ENCODE measurements at places on chromosomes 2 and 18. TPM values are rescaled to one million over a fixed set of nuclear protein-coding genes. Genes with fewer than 3 reads are reported as not detected.

GRCh38 chr2:135615404-135615803 lies 84.1 kb downstream of the R3HDM1 start:
- no peak for DNase-seq

DNA sequence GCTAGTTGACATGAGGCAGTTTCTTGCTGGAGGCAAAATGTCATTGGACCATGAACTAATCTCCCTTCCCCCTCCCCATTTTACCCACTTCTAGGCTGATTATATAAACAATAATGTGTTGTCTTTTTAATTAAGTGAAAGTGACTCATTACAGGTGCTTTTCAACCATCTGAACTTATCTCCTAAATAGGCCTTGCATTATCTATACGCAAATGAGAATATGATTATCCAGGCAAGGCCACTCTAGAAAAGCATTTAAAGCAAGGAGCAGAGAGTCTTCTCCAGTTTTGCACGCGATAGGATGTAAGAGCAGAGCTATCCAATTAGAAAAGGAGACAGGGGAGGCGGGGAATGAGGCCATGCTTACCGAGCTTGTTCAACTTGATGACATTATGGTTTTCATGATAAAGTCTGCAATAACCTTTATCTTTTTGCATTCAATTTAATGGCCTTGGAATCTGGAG lies 286.1 kb upstream of the SIX3 start:
- DNase-seq, result no peak

DNA sequence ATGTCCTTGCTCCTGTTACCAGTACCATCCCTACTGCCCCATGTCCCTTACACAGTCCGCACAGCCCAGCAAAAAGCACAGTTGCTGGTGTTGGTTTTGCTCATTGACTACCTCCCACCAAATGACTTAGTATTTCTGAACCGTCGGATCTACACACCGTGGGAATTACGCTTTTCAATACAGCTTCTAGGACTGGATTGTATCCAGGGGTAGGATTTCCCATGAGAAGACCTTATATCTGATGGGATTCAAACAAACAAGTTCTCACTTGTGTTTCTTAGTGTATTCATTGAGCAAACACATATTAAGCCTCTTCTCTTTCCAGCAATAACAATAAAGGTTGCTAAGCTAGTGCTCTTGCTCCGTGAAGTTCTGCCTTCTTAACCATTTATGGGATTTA lies 25.8 kb downstream of the TRAPPC12 start:
- DNase-seq, result no peak

PCARE gene
- total RNA-seq, result not detected
